ENCODE measurements at places on chromosomes 4 and X. TPM values are rescaled to one million over a fixed set of nuclear protein-coding genes. Genes with fewer than 3 reads are reported as not detected.
A peak's percentile ranks its signal among the peaks of the same experiment; 100 is the strongest.

DNA sequence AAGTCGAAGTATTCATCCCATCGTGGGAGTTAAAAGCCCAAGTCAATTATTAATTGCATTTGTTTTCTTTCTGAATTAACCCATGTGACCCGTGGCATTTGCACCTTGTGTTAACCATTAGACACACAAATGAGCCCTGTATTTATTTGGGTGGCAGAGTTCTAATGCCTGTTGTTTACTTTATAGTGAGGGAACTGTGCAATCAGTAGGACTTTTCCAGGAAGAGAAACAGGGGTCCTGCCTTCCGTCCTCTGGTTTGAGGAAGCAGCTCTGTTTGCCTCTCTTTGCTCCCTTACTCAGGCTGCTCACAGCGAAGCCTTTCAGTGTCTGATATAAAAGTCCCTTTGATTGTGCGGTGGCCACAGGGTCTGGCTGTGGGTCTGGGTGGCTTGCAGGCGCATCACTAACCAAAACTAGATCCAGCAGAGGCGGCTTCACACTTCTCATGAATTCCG, 263.6 kb downstream of the PTTG2 start:
- peak; percentile 25 for DNase-seq

GRCh38 chr4:176856421-176856820, 63.7 kb upstream of the VEGFC start:
- no peak for DNase-seq

DNA sequence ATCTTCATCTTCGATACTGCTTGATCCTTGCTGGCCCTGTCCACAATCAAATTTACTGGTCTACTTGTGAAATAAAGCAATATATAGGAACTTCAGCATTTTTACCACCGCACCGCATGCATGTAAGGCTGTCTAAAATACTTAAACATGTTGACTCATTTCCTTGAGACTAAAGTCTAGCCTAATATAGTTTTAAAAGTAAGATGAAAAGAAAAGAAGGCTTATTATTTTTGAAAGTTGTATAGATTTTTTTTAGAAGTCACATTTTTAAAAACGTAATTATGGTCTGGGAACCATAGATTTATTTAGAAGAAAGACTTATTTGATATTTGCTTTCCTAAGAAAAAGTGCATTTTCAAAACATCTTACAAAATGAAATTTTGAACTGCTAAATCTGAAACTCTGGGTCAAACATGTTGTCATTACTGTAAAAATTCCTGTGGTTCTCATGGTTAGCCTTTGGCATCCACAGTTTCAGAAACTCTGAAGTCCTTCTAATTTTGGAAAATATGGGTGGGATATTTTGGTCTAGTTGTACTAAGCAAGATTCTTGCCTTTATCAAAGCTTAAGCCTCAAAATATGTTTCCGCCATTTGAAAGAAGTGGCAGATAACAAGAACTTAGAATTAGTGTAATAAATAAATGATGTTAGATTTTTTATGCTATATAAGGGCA, 423.5 kb upstream of the CTSO start:
- DNase-seq = peak; percentile 93

DNA sequence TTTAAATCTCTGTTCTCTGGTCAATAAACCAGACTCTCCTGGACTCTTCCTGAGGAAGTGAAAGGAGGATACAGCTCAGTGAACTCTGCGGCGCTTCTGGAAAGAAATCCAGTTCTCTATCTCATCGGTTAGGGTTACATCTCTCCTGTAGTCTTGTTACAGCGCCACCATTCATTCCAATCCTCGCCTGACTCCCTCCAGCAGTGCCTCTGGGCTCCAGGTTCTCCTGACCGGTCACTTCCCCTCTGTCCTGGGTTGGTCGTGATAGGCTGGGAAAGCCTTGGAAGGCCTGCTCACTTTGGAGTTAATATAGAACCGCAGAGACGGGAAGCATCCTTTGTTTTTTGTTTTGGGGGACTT, 97.0 kb upstream of the STOX2 start:
- no peak for DNase-seq

DNA sequence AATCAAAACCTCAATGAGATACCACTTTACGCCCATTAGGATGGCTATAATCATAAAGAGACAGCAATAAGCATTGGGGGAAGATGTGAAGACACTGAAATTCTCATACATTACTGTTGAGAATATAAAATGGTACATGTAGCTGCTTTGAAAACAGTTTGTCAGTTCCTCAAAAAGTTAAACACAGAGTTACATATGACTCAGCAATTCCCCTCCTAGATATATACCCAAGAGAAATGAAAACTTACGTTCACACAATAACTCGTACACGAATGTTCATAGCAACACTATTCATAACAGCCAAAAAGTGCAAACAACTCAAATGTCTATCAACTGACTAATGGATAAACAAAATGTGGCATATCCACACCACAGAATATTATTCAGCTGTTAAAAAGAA, 36.6 kb downstream of the PHF8 start:
- DNase-seq = no peak

DNA sequence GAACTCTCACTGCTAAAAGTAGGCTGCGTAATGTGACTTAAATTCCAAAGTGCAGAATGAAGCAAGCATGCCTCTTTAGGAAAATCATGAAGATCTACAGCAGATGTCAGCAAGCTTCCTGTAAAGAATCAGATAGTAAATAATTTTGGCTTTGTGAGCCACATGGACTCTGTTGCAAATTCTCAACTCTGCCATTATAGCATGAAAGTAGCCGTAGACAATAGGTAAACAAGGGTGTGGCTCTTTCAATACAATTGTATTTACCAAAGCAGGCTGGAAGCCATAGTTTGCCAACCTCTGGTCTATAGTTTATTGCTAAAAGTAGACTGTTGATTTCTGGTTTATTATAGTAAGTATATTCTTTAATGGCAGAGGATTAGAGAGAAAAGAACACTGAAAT, 80.3 kb upstream of the FAM9B start:
- DNase-seq = no peak

- peak; percentile 69 for DNase-seq
Observed at GRCh38 chrX:8201896-8202331, 30.8 kb upstream of the VCX2 start.

DNA sequence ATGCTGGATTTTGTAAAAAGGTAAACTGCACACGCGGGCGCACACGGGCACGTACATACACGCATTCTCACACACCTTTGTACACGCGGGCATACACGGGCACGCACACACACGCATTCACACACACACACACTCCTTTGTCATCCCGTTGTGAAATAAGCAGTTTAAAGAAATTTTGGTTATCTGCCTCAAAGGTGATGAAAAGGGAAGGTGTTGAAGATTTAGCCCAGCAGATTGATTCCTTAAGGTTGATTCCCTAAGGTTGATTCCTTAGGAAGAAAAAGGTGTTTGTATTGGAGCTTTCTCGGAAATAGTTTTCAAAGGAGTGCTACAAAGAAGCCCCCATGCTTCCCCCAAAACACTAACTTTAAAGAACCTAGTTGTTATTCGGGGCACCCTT, 693 bp downstream of the ATP10D start:
- no peak for DNase-seq

DNA sequence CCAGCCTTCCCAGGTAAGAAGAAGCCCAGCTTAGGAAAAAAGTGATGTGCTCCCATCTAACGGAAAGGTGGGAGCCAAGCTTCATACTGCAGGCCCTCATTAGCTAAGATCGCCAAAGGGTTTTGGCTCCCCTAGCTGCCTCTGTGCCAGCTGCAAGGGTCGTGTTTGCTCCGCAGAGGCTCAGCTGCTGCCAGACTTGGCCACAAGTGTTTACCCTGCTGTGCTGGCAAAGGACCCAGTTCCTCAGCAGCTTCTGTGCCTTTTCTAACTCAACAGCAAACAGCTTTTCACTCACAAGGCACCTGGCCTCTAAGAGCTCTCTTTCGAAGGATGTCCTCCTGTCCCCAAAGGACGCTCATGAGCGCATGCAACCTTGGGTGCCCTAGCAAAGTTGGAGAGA, 12.2 kb upstream of the VMA21 start:
- DNase-seq = no peak

DNA sequence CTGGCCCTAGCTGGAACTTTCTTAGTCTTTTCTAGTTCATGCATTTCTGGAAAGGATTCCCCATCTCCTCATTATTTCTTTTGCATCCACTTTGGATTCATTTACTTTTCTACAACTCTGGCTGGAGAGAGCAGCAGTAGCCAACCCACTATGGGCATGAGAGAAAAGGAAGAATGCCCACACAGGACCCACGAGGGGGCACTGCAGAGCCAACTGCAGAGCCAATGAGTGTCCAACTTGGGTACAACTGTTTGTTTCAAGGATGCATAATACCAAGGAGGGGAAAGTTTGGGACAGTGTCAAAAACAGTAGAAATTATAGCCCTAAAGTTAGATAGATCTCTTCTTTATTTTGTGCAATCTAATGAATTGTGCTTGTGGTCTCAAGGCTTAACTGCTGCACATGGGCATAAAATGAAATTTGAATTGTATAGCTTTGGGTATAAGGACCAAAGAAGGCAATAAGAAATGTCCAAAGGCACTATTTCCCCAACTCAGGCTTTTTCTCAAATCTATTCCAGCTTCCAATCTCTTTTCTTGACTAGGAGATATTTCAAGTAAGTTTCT, 230.6 kb downstream of the NSUN7 start:
- no peak for DNase-seq

DNA sequence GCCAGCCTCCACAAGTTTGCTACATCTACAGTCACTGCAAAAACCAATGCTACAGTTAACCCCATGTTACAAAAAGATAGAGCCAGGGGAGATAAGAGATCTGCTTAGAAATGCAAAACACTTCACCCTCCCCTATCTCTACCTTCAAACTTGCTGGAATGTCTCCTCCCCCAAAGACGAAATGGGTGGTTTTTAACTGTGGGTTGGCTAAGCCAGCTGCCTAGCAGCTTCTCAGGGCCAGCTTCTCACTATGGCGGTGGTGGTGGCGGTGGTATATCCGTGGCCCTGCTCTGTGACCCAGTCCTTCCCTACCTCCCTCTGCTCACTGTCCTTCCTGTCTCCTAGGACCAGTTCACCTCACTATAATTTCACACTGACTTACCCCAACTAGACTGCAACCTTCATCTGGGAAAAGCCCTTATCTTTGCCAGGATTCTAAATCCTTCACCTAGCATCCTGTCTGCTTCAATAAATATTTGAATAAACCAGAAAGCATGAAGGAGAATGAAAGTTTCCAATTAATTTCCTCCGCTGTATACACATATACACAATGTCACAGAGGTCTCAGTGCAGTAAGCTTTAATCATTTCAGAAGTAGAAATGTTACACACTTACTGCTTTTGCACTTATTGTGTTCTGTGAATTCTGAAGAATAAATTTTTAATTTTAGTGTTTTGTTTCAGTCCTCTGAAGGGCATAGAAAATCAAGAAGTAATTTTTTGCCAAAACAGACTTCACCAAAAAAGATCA, 46.3 kb downstream of the SH3KBP1 start:
- DNase-seq = no peak

- no peak for DNase-seq
Observed at GRCh38 chr4:174214101-174214878, 69.2 kb downstream of the FBXO8 start.

- peak; percentile 19 for DNase-seq
Observed at GRCh38 chr4:125727931-125728330, 413.2 kb downstream of the FAT4 start.

- DNase-seq = peak; percentile 77
Observed at GRCh38 chr4:38046727-38047489, 86.7 kb downstream of the PTTG2 start.

The TGIF2LX gene
- total RNA-seq = 0.72 TPM

The PDZD4 gene
- 7.7 TPM for total RNA-seq

The SPCS3 gene
- 123 TPM for total RNA-seq

The CLGN gene
- 3.6 TPM for total RNA-seq

The PDCL2 gene
- total RNA-seq = not detected

The CFAP47 gene
- total RNA-seq = 0.96 TPM

All from umbilical cord (tissue), 2 donors.